Stimulated activated CD4-positive, alpha-beta T cell treated with anti-CD3 and anti-CD28 coated beads, Interleukin-1b, Interleukin-23, amount 100 ng/mL, for 1 hour (primary cell): ENCODE measurements at places on chromosomes 11 and 22.

GRCh38 chr11:92153542-92153941 is 71.1 kb upstream of the FAT3 start:
- DNase-seq, result no peak

- DNase-seq, result no peak
Observed at GRCh38 chr11:114359342-114359741, 41.0 kb downstream of the C11orf71 start.

- DNase-seq, result no peak
Observed at GRCh38 chr22:26564181-26564580, 25.8 kb downstream of the TPST2 start.

DNA sequence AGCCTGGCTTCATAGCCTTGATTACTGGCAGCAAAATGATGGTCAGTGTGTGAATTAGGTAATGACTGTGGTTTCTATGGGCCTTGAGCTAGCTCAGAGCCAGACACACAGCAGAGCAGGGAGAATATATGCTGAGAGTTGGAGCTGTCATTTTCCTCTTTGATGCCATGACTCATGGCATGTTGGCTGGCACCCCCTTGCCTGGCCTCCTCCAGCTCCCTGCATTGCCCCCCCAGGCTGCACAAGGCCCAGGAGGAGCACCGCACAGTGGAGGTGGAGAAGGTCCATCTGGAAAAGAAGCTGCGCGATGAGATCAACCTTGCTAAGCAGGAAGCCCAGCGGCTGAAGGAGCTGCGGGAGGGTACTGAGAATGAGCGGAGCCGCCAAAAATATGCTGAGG is 20.3 kb upstream of the RRM1 start:
- no peak for DNase-seq
